ENCODE measurements at places on chromosomes 5 and 9.

DNA sequence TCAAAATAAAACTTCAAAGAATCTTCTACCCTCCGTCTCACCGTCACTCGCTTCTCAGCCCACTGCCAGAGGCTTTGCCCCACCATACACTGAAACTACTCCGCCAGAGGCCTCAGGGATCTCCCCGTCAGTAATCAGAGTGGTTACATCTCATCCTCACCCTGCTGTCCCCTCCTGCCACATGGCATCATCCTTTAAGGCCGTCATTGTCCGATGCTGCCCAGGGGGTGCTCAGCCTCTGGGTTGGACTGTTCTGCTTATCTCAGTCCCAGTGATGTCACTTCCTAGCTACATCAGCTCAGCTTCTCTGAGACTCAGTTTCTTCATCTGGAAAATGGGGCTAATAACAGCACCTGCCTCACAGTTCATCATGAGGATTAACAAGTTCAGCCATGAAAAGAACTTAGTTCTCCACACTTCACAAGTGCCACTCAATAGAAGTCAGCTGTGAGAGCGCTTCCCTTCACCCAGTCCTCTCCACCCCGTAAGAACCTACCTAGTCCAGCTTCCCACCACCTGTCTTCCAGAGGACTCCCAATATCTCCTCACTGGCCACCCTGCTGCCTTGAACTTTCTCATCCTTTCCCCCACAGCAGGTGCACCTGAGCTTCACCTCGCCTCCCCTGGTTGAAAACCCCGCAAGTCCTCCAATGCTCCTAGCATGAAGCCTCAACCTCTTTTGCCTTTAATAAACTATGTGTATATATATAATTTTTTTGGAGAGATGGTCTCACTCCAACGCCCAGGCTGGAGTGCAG lies 2.8 kb upstream of the IL3 start:
- DNase-seq, result no peak

DNA sequence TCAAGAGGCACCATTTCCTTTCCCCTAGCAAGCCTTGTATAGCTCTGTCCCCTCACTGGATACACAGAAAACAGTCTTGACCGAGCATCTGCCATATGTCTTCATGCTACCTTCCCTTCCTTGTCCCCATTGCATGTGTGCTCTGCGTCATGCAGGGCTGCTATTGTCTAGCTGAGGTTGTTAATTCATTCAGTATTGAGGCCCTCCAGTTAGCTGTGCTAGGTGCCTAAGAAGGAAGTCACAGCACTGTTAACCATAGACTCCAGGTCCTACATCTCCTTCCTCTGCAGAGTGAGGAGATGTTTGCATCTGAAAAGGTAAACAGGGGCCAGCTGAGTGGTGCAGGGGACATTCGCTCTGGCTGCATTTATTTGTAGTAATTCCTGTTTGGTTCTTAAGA lies 48.2 kb downstream of the SLC1A3 start:
- DNase-seq, result no peak

GRCh38 chr9:112285056-112285455 lies 48.4 kb downstream of the PTBP3 start:
- DNase-seq, result no peak

DNA sequence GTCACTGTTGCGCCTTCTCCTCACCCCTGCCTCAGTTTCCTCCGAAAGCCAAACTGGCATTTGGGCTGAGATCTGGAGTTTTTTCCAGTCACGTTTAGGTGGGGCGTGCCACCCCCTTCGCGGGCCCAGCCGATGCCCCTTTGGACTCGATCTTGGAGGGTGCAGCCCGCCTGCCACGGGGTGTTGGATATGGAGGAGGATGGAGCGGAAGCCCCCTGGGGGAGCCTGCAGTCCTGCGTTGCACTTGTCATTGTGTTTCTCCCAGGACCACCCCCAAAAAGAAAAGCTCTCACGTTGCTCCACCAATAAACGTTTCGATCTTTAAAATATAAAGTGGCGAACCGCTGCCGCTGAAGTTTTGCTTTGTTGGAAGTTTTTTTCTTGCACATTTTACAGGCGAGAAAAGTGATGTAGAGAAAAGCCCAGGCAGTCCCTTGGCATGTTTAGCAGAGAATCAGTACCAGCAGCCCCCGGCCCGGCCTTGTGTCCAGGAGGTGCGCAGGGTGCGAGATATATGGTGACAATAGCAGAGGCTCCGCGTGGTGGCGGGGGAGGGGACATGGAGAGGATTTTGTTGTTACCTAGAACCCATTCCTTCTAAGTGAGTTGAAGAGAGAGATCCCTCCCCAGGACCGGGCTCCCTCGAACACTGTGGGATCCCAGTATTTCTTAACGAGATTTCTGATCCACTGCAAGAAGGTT lies 681 bp downstream of the F2R start:
- no peak for DNase-seq

DNA sequence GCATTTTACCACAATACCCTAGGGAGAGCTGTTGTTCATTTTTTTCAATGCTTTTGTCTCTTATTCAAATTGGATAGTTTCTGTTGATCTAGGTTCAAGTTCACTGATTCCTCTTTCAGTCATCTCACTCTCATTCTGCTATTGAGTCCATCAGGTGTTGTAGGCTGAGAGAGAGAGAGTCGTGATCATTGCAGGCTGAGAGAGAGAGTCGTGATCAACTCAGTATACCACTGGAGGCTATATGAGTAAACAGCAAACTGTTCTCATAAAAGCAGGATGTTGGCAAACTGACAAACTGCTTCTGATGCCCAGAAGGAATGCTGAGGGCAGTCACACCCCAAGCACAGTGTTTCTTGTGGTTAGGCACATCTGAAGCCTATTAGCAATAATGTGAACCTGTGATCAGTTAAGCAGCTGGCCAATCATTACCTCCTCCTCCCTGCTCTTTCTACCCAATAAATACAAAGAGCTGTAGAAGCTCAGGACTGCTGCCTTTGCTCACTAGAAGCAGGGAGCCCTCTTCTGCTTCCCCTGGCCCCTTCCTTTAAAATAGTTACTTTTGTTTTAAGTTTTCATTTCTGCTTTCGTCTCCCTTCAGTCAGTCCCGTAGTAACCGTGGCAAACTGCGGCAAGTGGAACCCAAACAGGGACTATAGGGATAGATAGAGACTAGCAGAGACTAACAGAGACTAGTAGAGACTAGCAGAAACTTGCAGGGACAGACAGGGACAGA lies 476.1 kb upstream of the ACO1 start:
- DNase-seq, result no peak

DNA sequence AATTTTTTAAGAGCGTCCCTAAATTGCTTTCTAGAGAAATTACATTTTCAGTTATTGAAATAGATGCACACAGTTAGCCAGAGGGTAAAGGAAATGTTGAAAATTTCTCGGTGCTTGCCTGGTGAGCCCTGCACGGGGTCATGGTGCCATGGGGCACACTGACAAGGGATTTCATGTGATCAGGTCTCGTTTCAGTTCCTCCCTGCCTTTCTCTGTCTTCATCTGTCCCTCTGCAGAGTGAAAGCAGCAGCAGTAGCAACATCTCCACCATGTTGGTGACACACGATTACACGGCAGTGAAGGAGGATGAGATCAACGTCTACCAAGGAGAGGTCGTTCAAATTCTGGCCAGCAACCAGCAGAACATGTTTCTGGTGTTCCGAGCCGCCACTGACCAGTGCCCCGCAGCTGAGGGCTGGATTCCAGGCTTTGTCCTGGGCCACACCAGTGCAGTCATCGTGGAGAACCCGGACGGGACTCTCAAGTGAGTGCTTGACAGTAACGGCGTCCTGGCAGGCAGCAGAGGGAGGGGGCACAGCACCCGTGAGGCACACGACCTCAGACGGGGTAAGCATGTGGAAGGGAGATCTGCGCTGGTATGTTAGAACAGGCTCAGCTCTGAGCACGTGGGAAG lies 89.1 kb upstream of the OTULINL start:
- DNase-seq, result no peak

DNA sequence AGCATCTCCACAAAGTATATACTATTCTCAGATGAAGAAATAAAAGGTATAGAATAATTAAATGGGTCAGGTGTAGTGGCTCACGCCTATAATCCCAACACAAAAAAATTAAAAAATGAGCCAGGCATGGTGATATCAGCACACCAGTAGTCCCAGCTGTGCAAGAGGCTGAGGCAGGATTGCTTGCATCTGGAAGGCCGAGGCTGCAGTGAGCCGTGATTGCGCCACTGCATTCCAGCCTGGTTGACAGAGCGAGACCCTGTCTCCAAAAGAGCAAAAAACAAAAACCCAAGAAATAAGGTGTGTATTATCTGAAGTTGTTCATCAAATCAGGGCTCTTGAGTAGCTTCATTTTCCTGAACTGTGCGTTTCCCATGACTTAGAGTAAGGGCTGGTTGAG lies 83.2 kb upstream of the MYO10 start:
- no peak for DNase-seq

- DNase-seq, result no peak
Measured at GRCh38 chr5:34599471-34600117, 56.5 kb upstream of the RAI14 start.

- no peak for DNase-seq
Measured at GRCh38 chr5:60830581-60831127, 13.4 kb downstream of the ELOVL7 start.

DNA sequence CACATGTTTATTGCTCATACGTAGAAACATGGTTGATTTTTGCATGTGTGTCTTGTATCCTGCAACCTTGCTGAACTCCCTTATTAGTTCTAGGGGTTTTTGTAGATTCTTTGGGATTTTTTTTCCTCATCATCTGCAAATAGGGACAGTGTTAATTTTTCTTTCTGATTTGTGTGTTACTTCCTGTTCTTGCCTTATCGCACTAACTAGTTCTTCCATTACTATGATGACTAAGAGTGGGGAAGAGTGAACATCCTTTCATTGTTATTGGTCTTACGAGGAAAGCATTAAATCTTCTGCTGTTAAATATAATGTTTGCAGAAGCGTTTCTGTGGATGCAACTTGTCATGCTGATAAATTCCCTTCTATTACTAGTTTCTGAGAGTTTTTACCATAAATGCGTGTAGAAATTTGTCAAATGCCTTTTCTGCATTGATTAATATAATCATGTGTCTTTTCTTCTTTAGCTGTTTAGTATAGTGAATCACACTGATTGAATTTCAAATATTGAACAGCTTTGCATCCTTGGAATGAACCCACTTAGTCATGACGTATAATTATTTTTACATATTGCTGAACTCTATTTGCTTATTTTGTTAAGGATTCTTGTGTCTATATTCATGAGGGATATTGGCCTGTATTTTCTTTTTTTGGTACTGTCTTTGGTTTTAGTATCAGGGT lies 32.1 kb upstream of the RNF130 start:
- no peak for DNase-seq

DNA sequence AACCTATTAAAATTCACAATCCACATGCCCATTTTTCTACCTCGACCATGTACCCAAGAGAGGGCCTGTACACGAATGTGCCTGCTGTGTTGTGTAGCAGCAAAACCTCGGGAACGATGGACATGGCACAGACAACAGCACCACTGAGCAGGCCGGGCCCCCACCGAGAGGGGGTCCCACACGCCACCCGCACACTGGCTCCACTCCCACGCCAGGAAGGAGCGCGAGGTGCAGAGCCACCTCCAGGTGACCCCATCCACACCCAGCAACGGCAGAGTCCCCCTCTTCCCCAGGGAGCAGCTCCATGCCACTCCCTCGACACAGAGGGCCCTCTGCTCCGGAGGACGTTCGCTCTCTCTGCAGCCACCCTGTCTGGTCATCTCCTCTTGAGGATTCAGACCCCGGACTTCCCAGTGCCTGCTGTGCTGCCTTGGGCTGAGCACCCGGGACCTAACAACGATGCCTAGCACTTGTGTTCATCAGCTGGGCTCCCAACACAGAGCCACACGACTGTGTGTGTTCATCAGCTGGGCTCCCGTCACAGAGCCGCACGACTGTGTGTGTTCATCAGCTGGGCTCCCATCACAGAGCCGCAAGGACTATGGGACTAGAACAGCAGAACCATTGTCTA lies 25.3 kb upstream of the ADAMTS2 start:
- DNase-seq, result no peak

- DNase-seq, result no peak
Measured at GRCh38 chr9:8157683-8158324, 358.2 kb upstream of the DMAC1 start.

- no peak for DNase-seq
Measured at GRCh38 chr9:72675586-72675985, 154.2 kb downstream of the TMC1 start.

DNA sequence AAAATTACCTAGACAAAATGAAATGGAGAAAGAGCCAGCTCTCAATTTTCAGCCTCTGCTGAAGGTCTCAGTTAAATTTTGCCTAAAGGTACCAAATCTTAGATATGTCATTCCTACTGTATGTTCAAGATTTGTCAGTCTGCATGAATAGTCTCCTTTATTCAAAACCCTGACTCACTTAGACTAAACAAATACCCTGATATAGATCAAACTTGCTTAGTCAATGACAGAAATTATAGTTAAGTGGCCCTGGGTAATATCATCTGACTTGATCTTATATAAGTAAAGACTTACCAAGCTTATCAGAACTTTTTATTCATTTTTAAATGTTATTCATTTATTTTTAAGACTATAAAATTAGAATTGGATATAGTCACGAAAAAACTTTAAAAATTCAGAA lies 12.2 kb downstream of the MEGF9 start:
- DNase-seq, result no peak

- no peak for DNase-seq
Measured at GRCh38 chr5:36444582-36445418, 143.1 kb upstream of the RANBP3L start.

DNA sequence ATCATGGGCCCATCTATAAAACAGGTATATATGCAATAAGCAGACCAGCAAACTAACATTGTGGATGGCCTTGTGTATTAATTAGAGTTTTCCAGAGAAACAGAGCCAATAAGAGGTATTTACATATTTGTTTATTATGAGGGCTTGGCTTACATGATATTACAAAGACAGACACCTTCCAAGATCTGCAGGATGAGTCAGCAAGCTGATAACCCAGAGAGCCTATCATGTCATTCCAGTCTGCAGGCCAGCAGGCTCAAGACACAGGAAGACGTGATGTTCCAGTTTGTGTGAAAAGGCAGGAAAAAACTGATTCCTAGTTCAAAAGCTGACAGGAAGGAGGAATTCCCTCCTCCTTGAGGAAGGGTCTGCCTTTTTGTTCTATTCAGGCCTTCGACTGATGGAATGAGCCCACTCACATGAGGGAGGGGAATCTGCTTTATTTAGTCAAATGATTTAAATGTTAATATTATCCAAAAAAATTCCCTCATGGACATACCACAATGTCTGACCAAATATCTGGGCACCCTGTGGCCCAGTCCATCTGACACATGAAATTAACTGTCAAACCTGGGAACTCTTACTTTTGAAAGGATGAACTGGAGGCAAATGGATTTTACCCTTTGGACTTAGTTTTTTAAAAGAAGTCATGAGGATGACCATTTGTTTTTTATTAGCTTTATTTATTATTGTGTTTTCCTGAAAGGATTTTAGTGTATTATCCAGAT lies 161.2 kb upstream of the CHD1 start:
- DNase-seq, result no peak

DNA sequence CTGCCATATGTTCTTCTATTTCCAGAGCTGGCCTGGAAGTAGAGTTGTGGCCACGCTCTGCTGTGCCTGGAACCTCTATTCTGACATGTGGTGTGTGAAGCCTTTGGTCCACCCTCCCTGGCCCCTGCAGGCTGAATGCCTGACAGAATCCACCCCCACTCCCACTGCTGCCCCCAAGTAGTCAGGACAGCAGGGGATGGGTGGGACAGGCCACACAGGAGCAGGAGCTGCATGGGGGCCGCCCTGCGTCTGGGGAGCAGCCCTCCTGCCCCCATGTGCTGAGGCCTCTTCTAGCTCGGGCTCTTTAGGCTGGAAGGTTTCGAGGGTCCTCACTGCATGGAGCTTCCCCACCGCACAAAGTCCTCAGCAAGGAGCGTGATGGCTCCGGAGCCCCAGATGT lies 32.6 kb upstream of the IRX4 start:
- DNase-seq, result no peak

All from activated T-helper 1 cell treated with anti-CD3 and anti-CD28 coated beads, Interleukin-2, amount 50 U/mL, for 16 hours (primary cell).